ENCODE measurements at places on chromosomes 16 and 17.

GRCh38 chr16:50533317-50533716 lies 14.9 kb upstream of the NKD1 start:
- no peak for DNase-seq

GRCh38 chr17:18860161-18860972 lies 2.4 kb downstream of the PRPSAP2 start:
- no peak for DNase-seq

- no peak for DNase-seq
These were observed 55.4 kb downstream of the CYB5B start for GRCh38 chr16:69479775-69480174.

GRCh38 chr17:76867578-76868175 lies 527 bp upstream of the MGAT5B start:
- DNase-seq, result peak; percentile 37

- no peak for DNase-seq
These were observed 16.4 kb upstream of the HERPUD1 start for GRCh38 chr16:56915336-56916119.

DNA sequence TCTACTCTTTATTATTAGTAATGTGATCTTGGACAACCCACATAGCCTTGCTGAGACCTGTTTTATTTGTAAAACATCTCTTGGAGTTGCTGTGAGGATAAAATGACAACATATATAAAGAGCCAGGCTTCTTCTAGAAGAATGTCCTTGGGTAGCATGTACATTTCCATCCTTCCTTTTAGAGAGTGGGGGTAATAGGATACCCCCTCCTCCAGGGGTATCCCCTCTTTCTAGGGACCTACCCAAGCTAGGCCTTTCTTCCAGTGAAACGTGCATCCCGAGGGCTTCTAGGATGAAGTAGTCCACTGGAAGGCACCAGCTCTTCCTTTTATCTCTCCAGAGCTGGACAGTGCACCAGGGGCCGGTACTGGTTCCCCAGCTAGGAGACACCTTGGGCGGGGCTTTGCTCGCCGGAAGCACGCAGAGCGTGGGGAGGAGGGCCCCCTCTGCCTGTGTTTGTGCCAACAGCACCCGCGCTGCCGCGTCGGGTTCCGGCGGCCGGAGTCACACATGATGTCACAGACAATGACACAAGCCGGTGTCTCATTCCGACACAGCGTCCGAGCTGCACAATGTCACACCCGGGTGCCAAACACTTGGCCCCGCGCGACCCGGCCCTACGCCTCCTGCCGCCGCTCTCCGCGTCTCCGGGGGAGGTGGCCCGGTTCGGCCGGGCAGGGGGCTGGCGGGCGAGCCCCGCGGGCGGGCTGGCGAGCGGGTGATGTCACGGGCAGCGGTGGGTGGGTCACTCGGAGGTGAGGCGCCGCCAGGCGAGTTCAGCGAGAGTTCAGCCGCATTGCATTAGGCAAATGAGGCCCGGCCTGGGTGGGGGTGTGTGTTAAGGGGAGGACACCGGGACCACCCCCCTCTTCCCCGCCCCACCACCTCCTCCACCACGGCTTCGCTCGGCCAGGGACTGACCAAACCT lies 23.4 kb downstream of the GJD3 start:
- DNase-seq, result peak; percentile 66

- no peak for DNase-seq
These were observed 20.4 kb upstream of the CDH11 start for GRCh38 chr16:65142276-65142675.

- peak; percentile 29 for DNase-seq
These were observed 2.1 kb upstream of the ADCY7 start for GRCh38 chr16:50263940-50264929.

GRCh38 chr17:17141279-17141678 lies 64.9 kb downstream of the PLD6 start:
- DNase-seq, result no peak

DNA sequence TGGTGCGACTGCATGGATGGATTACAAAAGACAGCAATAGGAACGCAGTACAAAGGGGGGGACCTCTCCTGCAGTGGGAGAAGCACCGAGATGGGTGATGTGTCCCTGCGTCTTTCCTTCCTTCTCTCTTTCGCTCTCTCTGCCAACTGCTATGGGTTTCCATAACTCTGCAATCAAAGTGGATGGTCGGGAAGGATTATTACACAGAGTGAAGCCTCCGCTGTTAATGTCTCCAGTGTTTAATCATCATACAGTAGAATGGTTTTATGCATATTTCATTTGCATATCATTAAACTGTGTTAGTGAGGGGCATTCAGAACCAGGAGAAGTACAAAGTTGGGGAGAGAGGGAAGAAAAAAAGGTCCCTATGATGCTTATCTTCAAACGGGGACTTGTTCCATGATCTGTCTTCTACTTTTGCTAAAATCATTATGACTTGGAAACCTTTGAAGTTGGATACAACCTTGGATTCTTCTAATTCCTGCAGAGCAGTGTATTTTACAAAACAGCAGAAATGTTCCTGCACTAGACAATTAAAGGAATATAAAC lies 255.9 kb upstream of the PMFBP1 start:
- DNase-seq, result no peak

DNA sequence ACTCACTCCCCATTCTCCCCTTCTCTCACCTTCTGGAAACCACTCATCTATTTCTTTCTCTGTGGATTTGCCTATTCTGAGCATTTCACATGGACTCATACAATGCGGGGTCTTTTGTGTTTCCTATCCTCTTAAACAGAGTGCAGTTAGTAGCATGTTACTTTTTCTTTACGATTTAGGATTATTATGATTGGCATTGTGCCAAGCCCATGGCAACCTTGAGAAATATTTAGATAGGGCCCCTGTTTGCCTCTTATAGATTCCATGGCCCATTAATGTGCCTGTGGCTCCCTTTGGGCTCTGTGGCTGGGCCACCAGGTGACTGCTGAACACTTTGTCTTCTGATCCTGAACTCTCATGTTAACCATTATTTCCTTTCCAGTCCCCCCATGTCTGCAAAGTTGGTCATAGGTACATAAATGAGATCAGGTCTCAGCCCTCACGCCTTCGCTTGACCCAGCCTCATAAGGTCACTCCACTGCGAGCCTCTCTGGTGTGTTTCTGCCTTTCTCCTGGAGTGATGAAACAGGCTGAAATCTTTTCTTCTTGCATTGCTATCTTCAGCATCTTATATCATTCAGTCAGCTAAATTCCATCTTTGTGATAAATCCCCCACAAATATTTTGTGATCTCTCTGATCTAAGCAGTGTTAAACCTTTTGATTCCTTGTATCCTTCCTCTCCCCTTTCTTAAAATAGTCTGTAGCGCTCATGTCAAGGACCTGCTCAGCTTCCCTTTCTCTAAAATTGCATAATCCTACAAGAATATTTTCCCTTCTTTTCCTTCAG lies 44.0 kb downstream of the MYH3 start:
- DNase-seq, result peak; percentile 93

GRCh38 chr17:39671651-39672521 lies 3.6 kb downstream of the PNMT start:
- DNase-seq, result peak; percentile 37

GRCh38 chr17:7705269-7706255 lies 560 bp downstream of the EFNB3 start:
- DNase-seq, result no peak

DNA sequence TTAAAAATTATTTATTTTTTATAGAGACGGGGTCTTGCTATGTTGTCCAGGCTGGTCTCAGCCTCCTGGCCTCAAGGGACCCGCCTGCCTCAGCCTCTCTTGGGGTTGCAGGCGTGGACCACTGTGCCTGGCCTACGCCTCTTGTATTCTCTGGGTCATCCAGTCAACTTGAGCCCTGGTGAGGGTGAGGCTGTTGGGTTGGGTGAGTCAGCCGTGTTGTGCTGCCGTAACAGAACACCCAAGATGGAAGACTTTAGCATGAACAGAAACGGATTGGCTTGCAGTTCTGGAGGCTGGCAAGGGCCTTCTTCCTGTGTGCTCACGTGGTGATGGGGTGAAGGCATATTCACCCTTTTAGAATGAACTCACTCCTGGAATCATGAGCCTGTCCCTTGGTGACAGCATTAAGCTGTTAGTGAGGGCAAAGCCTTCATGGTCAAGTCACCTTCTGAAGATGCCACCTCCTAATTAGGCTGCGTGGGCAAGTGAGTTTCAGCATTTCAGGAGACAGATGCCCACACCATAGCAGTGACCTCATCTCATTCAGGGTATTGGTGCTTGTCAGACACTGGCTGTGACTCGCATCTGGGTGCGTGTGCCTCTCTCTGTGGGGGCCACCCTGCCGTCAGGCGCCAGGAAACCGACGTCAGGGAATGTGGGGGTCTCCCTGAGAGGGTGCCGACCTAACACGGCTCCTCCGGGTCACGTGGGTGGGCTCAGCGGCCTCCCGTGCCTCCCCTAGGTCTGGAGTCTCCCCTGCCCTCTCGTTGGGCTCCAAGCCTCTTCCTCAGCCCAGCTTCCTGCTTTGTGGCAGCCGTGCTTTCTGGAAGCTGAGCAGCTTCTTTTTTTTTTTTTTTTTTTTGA lies 49.8 kb downstream of the WDR45B start:
- peak; percentile 30 for DNase-seq

- DNase-seq, result no peak
These were observed 176.9 kb upstream of the GSE1 start for GRCh38 chr16:85436207-85436606.

GRCh38 chr17:66228887-66229782 lies at the start of gene APOH:
APOH (minus strand) TSS chr17:66229415; CDS start chr17:66229379, 36 bp downstream.
- DNase-seq, result no peak

DNA sequence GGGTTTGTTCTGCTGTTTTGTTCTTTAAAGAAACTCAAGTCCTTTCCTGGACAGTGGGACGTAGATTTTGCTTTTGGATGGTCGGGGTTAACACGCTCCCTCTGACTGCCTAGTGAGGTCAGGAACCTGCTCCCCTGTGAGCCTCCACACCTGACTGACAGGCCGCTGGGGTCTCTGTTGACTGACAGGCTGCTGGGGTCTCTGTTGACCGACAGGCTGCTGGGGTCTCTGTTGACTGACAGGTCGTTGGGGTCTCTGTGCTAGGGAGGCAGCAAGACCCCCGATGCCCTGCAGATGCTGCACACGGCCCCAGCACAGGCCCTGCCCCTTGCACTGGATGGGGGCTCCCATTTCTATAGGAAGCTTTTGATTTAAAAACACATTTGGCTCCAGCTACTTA lies 33.5 kb downstream of the LMF1 start:
- no peak for DNase-seq

- peak; percentile 76 for DNase-seq
These were observed 31.5 kb downstream of the ANKFY1 start for GRCh38 chr17:4232168-4232813.

- DNase-seq, result peak; percentile 67
These were observed 45.8 kb upstream of the GAS7 start for GRCh38 chr17:10243883-10244844.

DNA sequence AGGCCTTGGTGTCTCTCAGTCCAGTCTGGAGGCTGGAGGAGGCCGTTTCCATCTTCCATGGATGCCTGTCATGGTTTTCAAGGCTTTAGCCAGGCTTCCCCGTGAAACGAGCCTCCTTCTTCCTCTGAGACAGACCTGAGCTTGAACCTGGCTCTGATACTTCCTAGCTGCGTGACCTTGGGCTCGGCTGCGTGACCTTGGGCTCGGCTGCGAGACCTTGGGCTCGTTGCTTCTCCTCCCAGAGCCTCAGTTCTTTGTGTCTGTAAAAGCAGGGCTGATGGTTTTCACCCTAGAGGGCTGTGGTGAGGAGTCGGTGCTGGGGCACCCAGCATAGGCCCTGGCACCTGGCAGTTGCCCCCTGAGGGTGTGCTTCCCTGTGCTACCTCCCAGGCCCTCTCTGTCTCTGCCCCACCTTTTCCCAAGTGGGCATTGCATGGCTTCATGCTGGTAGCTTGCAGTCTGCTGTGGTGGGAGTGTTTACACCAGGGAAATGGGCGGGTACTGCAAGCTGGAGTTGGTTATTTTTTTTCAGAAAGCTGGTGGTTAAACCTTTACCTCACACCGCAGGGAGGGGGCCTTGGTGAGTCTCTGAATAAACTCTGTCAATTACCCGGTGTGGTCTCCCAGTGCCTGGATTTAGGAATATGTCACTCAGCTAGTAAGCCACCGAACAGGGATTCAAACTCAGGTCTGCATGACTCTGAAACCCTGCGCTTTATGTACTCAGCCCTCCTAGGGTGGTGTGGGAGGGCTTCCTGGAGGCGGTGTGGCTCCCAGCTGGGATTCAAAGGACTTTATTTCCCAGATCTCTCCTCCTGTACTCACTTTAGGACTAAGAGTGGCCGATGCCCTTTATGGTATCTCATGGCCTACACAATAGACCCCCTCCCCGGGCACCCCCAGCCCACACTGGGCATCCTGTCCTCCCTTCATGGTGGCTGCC lies 129.0 kb upstream of the CIBAR2 start:
- DNase-seq, result no peak

DNA sequence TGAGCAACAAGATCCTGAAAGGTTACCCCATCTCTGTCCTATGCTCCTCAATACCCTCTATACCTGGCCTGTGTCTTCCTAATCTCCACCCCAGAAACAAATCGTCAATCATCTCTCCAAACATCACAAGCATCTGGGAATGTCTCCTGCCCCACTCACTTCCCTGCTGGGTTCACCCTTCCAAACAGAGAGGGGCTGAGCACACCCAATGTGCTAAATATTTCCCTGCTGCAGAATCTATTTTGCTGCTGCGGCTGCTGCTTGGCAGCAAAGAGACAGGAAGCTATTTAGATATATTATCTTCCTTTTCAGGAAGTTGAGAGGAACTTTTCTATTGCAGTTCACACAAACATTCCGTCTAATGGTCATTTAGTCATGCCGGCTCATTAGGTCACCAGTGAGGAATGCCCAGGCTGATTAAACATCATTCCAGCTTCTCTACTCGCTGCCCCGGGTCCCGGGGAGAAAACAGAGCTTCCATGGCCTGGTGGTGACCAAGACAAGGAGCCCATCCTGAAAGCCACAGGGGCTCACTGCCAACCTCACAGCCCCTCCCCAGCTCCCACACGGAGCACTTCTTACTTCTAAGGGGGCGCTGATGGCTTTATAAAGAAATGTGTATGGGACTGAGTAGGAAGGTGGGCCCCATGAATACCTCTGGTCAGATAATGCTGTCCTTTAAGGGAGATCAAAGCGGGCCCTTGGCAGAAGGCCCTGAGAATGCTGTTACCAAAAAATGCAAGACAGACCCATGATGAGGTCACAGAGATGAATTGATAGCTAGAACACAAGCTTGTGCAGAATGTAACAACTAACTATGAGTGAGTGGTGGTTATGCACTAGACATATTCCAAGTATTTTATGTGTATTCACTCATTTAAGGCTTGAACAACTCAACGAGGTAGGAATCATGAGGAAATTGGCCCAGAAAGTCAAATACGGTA lies 218.3 kb downstream of the SOX9 start:
- peak; percentile 93 for DNase-seq

All from fibroblast of skin of scalp (primary cell).